ENCODE measurements at places on chromosomes 12 and 14.

GRCh38 chr14:102798926-102799325 is 21.7 kb downstream of the TRAF3 start:
- H3K4me3 ChIP-seq: no peak overlapping the region
- no peak for DNase-seq
- no peaks in the 10 kb centered on the region for H3K27me3 ChIP-seq
- H3K4me1 ChIP-seq: peaks cover 17% of the 10 kb centered on the region

GRCh38 chr14:77603654-77604255 is 12.7 kb downstream of the SPTLC2 start:
- no peak overlapping the region for H3K27ac ChIP-seq
- H3K36me3 ChIP-seq: no peaks in the 10 kb centered on the region
- no peaks in the 10 kb centered on the region for H3K4me1 ChIP-seq
- no peak overlapping the region for H3K4me3 ChIP-seq

DNA sequence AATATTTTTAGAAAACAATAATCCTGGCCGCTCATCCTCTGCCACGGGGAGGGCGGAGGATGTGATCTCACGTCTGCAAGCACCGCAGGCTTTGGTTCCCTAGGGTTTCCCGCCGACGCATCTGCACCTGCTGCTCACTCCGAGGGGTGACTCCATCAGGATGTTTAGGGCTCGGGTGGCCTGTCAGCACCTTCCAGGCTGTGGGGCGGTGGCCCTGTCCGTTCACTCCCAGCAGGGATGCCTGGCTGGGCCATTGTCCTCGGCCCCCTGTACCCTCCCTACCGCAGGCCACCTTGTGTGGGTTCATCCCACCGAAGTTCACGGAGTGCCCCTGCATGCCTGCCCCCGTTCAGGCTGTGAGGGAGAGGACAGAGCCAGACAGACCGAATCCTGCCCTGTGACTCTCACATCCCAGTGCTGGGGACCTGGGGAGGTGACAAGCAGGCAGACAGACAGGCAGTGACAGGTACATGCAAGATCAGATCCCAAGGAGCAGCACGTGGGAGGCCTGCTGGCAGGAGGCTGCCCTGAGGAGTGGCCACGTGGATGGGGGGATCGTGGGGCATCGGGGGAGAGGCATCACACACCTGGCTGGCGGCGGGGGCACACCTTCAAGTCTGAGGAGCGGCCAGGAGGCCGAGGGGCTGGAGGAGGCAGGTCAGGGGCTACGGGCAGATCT is 112.6 kb downstream of the ADGRD1 start:
- no peak for DNase-seq
- H3K27ac ChIP-seq: no peak overlapping the region
- H3K36me3 ChIP-seq: no peaks in the 10 kb centered on the region
- H3K27me3 ChIP-seq: no peaks in the 10 kb centered on the region

GRCh38 chr12:117202033-117202432 is 11.8 kb upstream of the FBXO21 start:
- H3K4me1 ChIP-seq: no peaks in the 10 kb centered on the region
- no peak for DNase-seq
- H3K4me3 ChIP-seq: no peak overlapping the region
- H3K27ac ChIP-seq: no peak overlapping the region

- no peak overlapping the region for H3K27ac ChIP-seq
- no peak overlapping the region for H3K4me3 ChIP-seq
- no peaks in the 10 kb centered on the region for H3K4me1 ChIP-seq
- no peaks in the 10 kb centered on the region for H3K36me3 ChIP-seq
- H3K27me3 ChIP-seq: no peaks in the 10 kb centered on the region
Observed at GRCh38 chr12:67524861-67525616, 123.5 kb upstream of the DYRK2 start.

GRCh38 chr14:54147282-54147681 is 190.7 kb upstream of the BMP4 start:
- no peaks in the 10 kb centered on the region for H3K36me3 ChIP-seq
- no peaks in the 10 kb centered on the region for H3K4me1 ChIP-seq
- H3K4me3 ChIP-seq: no peak overlapping the region
- H3K27me3 ChIP-seq: no peaks in the 10 kb centered on the region
- no peak overlapping the region for H3K27ac ChIP-seq

- peak overlapping the region; percentile 85 for H3K27ac ChIP-seq
- no peaks in the 10 kb centered on the region for H3K36me3 ChIP-seq
- peaks cover 26% of the 10 kb centered on the region for H3K4me1 ChIP-seq
- no peaks in the 10 kb centered on the region for H3K27me3 ChIP-seq
- H3K4me3 ChIP-seq: peak overlapping the region; percentile 92
Observed at GRCh38 chr12:40107098-40107802, 1.4 kb upstream of the SLC2A13 start.

GRCh38 chr12:49809381-49809905 is 18.8 kb downstream of the NCKAP5L start:
- no peak for DNase-seq
- H3K36me3 ChIP-seq: peaks cover 12% of the 10 kb centered on the region
- H3K27me3 ChIP-seq: no peaks in the 10 kb centered on the region
- peak overlapping the region; percentile 80 for H3K27ac ChIP-seq

DNA sequence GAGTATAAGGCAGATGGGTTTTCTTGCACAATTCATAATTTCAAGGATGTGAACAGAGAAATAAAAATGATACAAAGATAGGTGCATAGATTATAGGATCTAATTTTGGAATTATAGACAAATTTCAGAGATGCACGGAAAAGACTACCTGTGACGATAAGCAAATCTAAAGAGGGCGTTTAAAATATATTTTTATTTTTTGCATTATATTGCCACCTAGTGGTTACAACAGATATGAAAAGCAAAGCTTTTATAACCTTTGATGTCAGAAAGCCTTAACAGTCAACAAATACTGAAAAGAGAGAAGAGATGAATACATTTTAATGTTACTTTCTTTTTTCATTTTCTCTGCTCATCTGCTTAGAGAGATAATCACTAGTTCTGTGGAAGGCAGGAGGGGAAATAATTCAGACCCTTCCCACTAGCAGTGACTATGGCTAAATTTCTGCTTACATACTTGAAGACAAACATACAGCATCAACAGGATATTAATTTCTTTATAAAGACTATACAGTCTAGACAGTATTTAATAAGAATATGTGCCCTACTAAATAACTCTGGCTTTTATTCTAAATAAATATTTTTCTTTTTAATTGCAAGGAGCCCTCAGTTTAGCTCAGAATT is 46.3 kb downstream of the NTS start:
- no peaks in the 10 kb centered on the region for H3K27me3 ChIP-seq
- no peaks in the 10 kb centered on the region for H3K36me3 ChIP-seq
- DNase-seq: no peak
- H3K27ac ChIP-seq: no peak overlapping the region
- H3K4me3 ChIP-seq: no peak overlapping the region

- no peak overlapping the region for H3K27ac ChIP-seq
- no peaks in the 10 kb centered on the region for H3K36me3 ChIP-seq
Observed at GRCh38 chr12:59151243-59151642, 230.9 kb upstream of the LRIG3 start.

DNA sequence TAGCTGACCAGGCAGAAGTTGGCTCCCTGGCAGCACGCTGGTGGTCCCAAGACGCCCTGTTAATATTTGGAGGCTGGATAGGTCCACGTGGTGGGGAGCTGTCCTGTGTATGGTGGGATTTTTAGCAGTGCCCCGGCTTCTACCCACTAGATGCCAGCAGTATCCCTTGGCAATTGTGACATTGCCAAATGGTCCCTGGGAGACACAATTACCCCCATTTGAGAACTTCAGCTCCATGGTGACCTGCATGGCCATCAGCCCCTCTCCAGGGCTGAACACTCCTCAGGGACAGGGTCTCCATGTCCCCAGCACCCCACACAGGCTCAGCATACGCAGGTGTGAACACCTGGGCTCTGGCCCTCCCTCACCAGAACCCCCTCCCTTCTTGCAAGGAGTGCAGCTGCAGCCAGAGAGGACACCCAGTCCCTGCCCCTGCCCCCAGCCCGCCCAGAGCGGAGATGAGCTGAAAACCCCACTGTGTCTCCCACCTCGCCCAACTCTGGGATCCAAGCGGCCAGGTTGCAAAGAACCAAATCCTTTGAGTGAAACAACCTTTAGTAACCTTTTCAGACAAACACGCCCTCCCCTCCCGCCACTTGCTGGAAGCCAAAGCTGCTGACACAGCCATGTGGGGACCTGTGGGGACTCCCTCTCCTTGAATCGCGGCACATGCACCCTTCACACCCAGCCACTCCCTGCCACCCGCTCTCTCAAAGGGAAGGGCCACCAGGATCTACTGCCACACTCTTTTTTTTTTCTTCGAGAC is 120.4 kb downstream of the CALM1 start:
- no peaks in the 10 kb centered on the region for H3K36me3 ChIP-seq
- no peak for DNase-seq
- no peaks in the 10 kb centered on the region for H3K27me3 ChIP-seq
- no peak overlapping the region for H3K27ac ChIP-seq
- H3K4me3 ChIP-seq: no peak overlapping the region
- peaks cover 30% of the 10 kb centered on the region for H3K4me1 ChIP-seq

DNA sequence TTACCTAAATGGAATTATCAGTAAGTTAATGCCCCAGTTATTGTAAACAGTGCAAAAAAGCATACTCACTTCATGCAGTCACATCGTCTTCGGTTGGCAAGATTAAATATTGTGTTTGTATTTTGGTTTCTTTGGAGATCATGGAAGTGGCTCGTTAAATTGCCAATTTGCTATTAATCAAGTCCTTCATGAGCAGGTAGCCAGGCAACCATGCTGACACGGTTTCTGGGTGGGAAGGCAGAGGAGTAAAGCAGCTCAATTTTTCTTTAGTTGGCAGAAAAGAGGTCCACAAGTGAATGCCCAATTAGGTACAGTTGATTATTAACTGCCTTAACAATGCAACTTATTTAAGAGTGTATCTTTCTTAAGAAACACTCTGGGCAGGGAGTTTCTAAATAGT is 43.9 kb downstream of the PPP4R3A start:
- no peak overlapping the region for H3K4me3 ChIP-seq
- DNase-seq: no peak
- H3K36me3 ChIP-seq: peaks cover 47% of the 10 kb centered on the region
- no peaks in the 10 kb centered on the region for H3K27me3 ChIP-seq
- no peak overlapping the region for H3K27ac ChIP-seq

- H3K27ac ChIP-seq: peak overlapping the region; percentile 33
- peak overlapping the region; percentile 13 for H3K4me3 ChIP-seq
- H3K27me3 ChIP-seq: no peaks in the 10 kb centered on the region
- no peak for DNase-seq
- no peaks in the 10 kb centered on the region for H3K36me3 ChIP-seq
Observed at GRCh38 chr12:11773889-11774677, 124.6 kb downstream of the ETV6 start.

DNA sequence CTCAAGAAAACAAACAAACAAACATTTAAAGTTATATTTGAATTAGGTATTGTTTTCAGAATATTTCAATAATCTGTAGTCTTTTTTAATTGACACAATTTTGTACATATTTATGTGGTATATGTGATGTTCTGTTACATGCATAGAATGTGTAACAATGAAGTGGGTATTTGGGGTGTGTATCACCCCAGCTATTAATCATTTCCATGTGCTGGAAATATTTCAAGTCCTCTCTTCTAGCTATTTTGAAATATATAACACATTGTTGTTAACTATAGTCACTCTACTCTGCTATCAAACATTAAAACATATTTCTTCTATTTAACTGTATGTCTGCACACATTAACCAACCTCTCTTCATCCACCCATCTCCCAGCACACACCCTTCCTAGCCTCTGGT is 32.0 kb upstream of the SIX1 start:
- no peaks in the 10 kb centered on the region for H3K36me3 ChIP-seq
- no peaks in the 10 kb centered on the region for H3K4me1 ChIP-seq
- H3K4me3 ChIP-seq: no peak overlapping the region
- H3K27ac ChIP-seq: no peak overlapping the region
- no peaks in the 10 kb centered on the region for H3K27me3 ChIP-seq

DNA sequence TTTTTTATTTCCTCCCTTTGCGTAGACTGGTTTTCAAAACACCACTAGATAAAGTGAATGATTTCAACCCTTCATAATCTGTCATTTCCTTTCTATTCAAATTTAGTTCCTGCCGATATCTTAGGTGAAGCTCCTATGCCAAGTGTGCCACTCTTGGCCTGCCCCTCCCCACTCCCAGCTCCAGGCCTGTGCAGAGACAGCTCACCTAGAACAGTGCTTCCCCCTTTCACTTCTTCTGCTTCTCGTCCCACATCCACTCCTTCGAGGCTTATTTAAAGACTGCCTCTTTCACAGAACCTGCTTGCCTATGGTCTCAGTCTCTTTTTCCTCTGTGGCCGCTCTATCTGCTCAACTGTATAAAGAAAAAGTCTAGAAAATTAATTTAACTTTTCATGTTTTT is 473.8 kb downstream of the RAD51B start:
- no peak for DNase-seq
- H3K4me3 ChIP-seq: no peak overlapping the region
- H3K36me3 ChIP-seq: no peaks in the 10 kb centered on the region
- H3K27me3 ChIP-seq: no peaks in the 10 kb centered on the region
- no peaks in the 10 kb centered on the region for H3K4me1 ChIP-seq
- H3K27ac ChIP-seq: no peak overlapping the region

DNA sequence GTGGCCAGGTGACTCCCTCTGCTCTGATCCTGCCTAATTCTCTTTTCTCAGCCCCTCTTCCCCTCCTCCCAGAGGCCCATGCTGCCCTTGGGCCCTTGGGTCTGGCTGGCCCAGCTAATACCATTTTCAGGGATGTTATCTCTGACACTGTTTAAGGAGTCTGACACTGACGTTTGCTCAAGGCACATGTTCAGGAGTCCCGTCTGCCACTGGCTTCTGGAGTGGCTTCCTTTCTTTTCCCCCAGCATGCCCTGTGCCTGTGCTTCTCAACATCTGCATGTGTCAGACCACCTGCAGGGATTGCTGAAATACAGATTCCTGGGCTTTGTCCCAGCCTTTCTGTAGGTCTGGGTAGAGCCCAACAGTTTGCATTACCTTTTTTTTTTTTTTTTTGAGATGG is 128.9 kb downstream of the BCL11B start:
- no peak for DNase-seq
- H3K27me3 ChIP-seq: no peaks in the 10 kb centered on the region
- no peak overlapping the region for H3K27ac ChIP-seq
- H3K36me3 ChIP-seq: no peaks in the 10 kb centered on the region
- H3K4me3 ChIP-seq: no peak overlapping the region

GRCh38 chr12:65935906-65936901 is 111.9 kb downstream of the HMGA2 start:
- H3K27me3 ChIP-seq: no peaks in the 10 kb centered on the region
- no peak for DNase-seq
- peaks cover 7% of the 10 kb centered on the region for H3K4me1 ChIP-seq
- H3K4me3 ChIP-seq: no peak overlapping the region

DNA sequence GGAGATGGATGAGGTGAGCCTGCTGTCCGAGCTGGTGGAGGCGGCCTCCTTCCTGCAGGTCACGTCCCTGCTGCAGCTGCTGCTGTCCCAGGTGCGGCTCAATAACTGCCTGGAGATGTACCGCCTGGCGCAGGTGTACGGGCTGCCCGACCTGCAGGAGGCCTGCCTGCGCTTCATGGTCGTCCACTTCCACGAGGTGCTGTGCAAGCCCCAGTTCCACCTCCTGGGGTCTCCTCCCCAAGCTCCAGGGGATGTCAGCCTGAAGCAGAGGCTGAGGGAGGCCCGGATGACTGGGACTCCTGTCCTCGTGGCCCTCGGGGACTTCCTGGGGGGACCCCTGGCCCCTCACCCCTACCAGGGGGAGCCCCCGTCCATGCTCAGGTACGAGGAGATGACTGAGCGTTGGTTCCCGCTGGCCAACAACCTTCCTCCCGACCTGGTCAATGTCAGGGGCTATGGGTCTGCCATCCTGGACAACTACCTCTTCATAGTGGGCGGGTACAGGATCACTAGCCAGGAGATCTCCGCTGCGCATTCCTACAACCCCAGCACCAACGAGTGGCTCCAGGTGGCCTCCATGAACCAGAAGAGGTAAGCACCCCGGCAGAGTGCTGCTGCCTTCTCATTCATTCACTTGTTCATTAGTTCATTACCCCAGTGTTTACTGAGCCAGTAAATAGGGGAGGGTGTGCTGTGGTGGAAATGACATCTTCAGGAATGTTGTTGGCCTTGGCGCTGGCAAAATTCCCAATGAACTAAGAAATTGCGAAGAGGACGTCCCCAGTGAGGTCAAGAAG is 774 bp upstream of the MANSC4 start:
- H3K4me1 ChIP-seq: peaks cover 44% of the 10 kb centered on the region
- H3K36me3 ChIP-seq: no peaks in the 10 kb centered on the region

All from thoracic aorta (tissue), 2 donors.